ENCODE measurements at places on chromosomes 13 and 19.
A peak's percentile ranks its signal among the peaks of the same experiment; 100 is the strongest.

DNA sequence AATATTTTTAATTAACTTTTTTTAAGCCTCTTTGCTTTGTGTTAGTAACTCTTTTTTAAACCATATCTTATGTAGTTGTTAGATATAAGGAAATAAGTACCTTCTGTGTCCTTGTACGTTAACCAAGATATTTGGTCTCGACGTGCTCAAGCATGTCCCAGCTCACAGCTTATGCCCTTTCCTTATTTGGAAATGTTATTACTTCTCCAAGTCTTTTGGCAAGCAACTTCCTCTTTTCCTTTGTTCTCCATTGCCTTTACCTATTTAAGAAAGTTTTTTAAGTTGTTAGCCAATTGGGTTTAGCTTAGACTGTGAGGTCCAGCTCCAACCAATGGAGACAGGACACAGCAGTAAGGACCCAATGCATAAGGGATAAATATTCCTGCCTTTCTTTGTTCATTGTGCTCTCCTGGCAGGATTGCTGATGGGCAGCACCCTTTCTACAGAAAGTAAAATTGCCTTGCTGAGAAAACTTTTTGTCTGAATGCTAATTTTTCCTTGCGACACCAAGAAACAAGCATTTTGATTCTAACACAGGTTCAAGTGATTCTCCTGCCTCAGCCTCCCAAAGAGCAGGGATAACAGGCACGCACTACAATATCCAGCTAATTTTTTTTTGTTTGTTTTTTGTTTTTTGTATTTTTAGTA lies 5.2 kb downstream of the DKKL1 start:
- no peak for DNase-seq

- DNase-seq: no peak
Measured at GRCh38 chr13:53182724-53183123, 154.1 kb downstream of the OLFM4 start.

GRCh38 chr19:49786376-49786820 lies 19.6 kb downstream of the AP2A1 start:
- DNase-seq: peak; percentile 96

GRCh38 chr19:1161716-1162115 lies 12.4 kb downstream of the SBNO2 start:
- DNase-seq: peak; percentile 37

GRCh38 chr19:1655131-1655981 lies 2.9 kb upstream of the TCF3 start:
- DNase-seq: no peak

All from AG08395 (cell line).